ENCODE measurements at places on chromosomes 4 and X.

GRCh38 chrX:38560776-38561125 is 591 bp upstream of the TSPAN7 start:
- DNase-seq, result no peak

- DNase-seq, result no peak
These were observed 41.5 kb upstream of the PGRMC1 start for GRCh38 chrX:119194621-119195020.

- DNase-seq, result no peak
These were observed 1222.0 kb upstream of the PRKX start for GRCh38 chrX:4935401-4935800.

GRCh38 chr4:119615068-119615719 is 13.4 kb downstream of the PDE5A start:
- no peak for DNase-seq

GRCh38 chr4:14742054-14742453 is 260.2 kb upstream of the CPEB2 start:
- no peak for DNase-seq

All from stimulated activated naive CD4-positive, alpha-beta T cell treated with Interleukin-2 at 50 U/mL for 16 hours (primary cell).